Suppressor macrophage treated with lipopolysaccharide for 4 hours (primary cell): ENCODE measurements at places on chromosomes 4 and X.
A peak's percentile ranks its signal among the peaks of the same experiment; 100 is the strongest.

DNA sequence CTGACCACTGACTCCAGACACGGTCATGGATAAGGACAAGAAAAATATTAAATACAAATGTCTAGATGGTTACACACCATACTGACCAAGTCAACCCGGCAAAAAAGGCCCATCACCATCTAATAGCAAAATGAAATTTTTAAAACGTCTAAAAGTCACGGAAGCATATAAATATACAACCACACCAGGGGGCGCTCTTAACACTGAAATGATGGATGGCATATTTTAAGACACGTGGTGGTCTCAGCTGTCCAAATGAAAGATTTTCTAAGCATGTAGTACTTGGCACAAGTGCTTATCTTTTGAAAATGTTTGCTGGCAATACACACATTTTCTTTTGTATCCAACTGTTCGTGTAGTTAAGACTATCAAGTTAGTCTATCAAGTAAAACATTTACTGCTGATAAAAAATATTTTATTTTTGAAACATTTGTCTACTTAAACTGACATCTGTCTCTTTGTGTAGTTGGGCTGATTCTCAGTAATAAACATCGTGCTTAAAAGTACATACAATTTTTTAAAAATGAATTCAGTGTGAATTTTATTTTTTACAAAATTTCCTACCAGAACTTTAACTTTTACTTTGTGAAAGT, 64.6 kb downstream of the COX7B2 start:
- peak; percentile 68 for DNase-seq

DNA sequence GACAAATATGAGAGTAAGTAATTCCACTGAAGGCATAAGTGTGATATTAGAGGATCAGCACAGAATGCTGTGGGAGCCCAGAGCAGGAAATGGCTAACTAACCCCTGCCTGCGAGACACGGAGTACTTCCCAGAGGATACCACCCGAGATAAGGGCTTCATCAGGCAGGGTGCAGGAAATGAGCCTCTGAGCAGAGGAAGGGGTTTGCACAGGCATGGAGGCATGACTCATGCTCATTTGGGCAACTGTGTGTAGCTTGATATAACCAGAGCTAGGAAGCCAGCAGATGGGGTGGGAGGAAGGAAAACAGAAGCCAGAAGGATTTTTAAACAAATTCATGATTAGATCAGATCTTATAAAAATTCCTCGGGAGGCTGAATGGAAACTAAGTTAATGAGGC, 70.0 kb upstream of the TSPAN5 start:
- peak; percentile 3 for DNase-seq

GRCh38 chr4:172573899-172574298, 594.7 kb upstream of the GALNT7 start:
- peak; percentile 74 for DNase-seq

DNA sequence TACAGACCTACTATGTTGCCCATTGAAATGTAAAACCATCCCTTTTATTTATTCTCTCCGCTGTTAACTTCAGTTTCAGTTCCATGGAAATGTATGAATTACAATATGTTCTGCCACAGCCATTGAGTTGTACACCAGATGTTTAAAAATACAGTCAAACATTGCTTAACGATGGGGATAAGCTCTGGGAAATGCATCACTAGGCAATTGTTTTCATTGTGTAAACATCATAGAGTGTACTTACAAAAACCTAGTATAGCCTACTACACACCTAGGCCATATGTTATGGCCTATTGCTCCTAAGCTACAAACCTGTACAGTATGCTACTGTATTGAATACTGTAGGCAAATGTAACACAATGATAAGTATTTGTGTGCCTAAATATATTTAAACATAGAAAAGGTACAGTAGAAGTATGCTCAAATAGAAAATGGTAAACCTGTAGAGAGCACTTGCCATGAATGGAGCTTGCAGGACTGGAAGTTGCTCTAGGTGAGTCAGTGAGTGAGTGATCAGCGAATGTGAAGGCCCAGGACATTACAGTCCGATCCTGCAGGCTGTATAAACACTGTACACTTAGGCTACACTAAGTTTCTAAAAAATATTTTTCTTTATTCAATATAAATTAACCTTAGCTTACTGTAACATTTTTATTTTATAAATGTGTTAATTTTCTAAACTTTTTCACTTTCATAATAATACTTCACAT, 2.7 kb upstream of the PF4V1 start:
- no peak for DNase-seq

DNA sequence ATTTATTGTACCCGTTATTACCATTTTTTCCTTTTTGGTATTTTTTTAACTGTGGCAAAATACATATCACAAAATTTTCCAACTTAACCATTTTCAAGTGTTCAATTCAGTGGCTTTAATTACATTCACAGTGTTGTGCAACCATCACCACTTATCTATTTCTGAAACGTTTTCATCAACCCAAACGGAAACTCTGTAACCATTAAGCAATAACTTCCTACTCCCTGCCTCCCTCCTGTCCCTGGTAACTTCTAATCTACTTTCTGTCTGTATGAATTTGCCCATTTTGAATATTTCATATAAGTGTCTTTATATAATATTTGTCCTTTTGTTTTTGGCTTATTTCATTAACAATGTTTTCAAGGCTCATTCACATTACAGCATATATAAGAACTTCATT, 57.4 kb upstream of the MSN start:
- DNase-seq: peak; percentile 60

DNA sequence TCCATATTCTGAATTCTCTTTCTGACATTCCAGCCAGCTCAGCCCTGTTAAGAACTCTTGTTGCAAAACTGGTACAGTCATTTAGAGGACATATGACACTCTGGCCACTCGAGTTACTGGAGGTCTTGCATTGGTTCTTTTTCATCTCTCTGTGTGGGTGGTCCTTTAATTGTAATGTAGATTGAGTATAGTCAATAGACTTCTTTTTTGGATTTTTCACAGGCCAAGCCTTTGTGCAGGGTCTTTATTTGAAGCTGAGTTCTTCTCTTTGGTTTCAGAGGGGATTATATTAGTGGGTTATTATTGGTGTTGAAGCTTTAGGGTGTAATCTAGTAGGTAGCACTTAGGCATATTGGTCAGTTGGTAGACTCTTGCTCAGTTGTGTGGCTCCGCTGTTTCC, 118.0 kb upstream of the GIMD1 start:
- no peak for DNase-seq

- DNase-seq: no peak
These were observed 326.9 kb downstream of the NAF1 start for GRCh38 chr4:162839814-162840213.

GRCh38 chr4:182916483-182917181, 554 bp downstream of the DCTD start:
- DNase-seq: peak; percentile 57

GRCh38 chr4:77282305-77282704, 125.3 kb downstream of the CCNG2 start:
- no peak for DNase-seq

GRCh38 chrX:19840899-19841648, 46.3 kb downstream of the SH3KBP1 start:
- no peak for DNase-seq

GRCh38 chr4:171239196-171239595, 574.0 kb upstream of the GALNTL6 start:
- DNase-seq: peak; percentile 11

DNA sequence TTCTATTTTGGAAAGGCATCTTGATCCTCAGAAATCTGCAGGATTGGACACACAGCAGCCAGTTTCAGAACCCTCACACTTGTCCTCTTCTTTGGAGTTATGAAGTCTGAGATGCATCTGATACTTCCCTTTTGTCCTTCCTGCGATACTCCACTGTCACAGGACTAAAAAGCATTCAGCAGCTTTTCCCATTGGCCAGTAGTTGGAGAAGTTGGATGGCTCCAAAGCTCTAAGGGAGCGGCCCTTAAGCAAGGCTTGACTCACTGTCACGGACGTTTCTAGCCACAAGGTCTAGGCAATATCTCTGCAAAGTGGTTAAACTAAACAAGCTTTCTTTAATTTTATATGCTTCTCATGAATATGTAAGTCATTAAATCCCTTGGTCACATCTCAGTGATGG, 417.0 kb downstream of the AFF2 start:
- peak; percentile 9 for DNase-seq

GRCh38 chr4:113744667-113745240, 16.8 kb downstream of the CAMK2D start:
- DNase-seq: no peak

DNA sequence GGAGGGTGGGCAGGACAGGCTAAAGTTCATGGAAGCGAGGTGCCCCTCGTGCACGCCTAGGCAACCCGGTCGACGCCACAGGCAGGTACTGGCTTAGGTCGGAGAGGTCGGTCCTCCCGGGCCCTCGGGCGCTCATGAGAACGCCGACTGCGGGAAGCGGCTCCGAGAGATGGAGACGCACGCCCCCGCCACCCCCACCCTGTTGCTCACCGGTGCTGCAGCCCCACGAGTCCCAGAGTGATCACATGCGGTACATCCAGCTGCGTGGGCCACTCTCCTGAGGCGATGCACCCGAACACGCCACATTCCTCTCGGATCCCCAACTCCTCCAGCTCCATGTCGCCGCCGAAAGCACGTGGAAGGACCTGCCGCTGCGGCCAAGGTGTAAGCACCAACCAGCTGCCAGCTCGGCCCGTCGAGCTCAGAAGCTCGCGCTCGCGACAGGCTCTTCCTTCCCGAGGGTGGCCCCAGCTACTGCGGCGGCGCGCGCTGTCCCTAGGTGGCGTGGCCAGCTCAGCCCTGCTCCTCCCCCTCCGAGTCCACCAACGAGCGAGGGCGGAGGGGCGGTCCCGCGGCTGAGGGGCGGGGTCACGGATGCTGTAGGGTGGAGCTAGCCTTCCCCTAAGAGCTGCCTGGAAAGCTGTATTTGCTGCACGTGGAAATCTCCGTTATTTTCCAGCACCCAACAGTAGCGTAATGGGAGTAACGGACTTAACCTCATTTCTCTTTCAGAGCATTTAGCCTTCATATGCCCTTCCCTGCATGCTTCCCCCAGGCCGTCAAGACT, at the start of gene PPAT:
Gene PPAT (minus strand): TSS at position 476 of the 787 bp plus-strand sequence. CDS start 138 bp downstream, at position 338.
- DNase-seq: peak; percentile 99

DNA sequence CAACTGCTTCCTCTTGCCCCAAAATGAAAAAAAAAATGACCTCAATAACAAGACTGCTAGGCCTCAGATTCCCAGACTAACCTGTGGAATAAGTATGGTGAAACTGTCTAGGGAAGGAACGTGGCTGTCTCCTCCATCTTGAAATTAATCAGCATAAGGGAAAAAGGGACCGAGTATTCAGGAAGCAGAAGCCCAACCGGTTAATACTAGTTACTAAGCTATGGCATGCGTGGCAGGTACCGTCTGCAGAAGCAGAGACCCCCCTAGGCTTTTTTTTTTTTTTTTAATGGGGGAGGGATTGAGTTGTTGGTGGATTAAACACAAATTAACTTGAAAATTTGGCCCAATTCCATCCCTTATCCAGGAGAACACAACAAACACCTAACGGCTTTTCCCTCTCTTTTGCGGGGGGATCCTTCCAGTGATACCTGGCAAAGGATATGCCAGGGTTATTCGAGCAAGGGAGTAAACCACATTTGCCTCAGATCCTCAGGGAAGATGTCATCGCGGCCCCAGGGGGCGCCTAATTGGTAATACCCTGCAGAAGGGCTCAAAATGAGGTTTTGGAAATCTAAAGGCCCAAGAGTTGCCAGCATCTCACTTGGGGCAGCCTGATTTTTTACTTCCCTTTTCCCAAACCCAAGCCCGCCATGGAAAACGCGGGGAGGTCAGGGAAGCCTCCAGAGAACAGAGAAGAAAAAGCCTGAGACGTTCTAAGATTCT, 893 bp downstream of the RLIM start:
- DNase-seq: peak; percentile 34

GRCh38 chrX:110241816-110242215, 76.1 kb downstream of the AMMECR1 start:
- no peak for DNase-seq

- DNase-seq: peak; percentile 96
These were observed 29.0 kb downstream of the ERVMER34-1 start for GRCh38 chr4:52721968-52722815.

- DNase-seq: peak; percentile 19
These were observed 101.3 kb downstream of the TBL1X start for GRCh38 chrX:9566150-9566621.

- no peak for DNase-seq
These were observed 12.8 kb upstream of the BOD1L1 start for GRCh38 chr4:13640149-13640940.

GRCh38 chr4:181588733-181589302, 654.4 kb upstream of the TENM3 start:
- DNase-seq: no peak

DNA sequence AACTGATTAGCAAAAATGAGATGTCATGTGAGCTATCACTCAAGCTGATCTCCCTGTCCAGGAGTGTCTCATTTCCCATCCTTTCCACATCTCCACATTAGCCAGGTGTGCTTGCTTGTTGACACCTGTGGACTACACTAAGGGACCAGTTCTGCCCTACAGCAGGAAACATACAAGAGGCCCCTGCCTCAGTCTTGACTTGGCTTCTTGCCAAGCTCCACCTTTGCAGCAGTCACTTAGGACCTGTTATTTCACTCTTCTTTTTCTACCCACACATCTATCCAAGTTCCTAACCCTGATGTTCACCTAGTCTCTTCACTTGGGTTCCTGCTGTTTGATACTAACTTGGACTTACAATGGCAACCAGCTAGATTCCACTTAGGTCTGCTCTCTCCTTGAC, 13.2 kb downstream of the FRMD7 start:
- DNase-seq: no peak

- DNase-seq: no peak
These were observed 28.9 kb upstream of the OPHN1 start for GRCh38 chrX:68462197-68462596.

DNA sequence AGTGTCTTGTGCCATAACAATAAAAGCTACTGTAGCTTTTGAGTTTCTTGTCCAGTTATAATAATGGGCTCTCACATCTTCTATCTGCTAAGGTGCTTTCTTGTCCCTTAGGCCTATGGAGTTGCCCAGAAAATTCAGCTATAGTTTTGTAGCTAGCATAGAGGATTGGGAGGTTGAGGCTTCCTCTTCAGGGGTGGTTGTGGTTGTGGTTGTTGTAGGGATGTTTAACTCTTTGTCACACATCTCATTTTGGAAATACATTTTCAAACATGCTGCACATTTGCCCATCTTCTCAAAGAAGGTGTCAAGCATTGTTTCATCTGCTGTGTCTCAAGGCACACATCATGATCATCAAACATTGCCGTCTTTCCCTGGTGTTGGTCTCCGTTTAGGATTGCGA, 65.0 kb downstream of the ATXN3L start:
- DNase-seq: no peak

GRCh38 chrX:80807606-80807991, 2.1 kb downstream of the BRWD3 start:
- peak; percentile 0 for DNase-seq

GRCh38 chr4:108612365-108612764, 8.0 kb upstream of the RPL34 start:
- DNase-seq: no peak

DNA sequence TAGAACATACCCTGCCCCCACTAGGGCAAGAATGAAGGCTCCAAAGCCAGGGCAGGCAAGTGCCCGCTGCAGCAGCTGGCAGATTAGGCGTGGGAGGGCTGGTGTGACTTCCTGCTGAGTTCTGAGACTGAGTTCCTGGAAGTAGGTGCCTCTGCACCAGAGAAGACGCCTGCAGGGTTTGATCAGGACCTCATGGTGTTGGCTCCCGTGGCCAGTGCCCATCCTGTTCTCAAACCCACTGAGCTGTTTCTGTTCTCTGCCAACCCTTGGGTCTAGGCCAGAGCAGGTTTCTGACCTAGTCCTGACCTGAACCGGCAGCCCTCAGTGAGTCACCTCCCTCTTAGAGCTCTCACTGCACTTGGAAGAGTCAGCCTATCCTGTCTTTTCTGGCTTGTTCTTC, 220.7 kb downstream of the HS6ST2 start:
- DNase-seq: no peak

- DNase-seq: no peak
These were observed 148.7 kb upstream of the PTCHD1 start for GRCh38 chrX:23185951-23186350.

- DNase-seq: peak; percentile 81
These were observed 4.7 kb upstream of the NKX6-1 start for GRCh38 chr4:84503495-84504437.
